ENCODE measurements at places on chromosomes 3 and 15.

DNA sequence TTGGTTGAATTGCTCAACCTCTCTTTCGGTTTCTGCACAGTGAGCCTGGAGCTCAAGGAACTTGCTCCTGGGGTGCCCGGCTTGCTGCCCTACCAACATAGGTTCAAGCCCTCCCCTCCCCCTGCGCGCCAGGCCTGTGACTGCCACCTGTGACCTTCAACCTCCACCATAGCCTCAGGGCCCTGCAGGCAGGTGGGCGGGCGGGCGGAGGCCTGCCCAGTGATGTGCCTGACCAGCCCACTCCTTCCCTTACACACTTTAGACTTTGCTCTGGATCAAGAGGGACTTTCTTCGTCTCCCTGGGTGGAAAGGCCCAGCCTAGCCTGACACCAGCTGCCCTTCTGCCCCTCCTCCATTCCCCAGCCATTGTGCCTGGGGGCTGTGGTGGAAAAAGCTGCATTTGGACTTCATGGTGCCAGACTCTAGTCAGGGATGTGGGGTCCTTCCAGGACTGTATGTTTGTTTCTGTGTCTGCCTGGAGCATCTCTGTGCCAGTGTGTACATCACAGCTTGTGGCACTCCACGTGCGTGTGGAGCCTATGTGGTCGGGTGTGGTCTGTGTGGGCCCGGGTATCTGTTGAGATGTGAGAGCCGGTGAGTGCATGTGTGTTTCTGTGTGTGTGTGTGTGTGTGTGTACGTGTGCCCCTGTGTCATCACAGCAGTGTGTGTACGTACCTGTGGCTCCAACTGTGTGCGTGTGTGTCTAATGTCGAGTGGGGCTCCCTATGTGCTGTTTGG lies 9.5 kb downstream of the PRKCD start:
- no peak for DNase-seq

- DNase-seq = no peak
These were observed 550.6 kb upstream of the NECTIN3 start for GRCh38 chr3:110521019-110521418.

DNA sequence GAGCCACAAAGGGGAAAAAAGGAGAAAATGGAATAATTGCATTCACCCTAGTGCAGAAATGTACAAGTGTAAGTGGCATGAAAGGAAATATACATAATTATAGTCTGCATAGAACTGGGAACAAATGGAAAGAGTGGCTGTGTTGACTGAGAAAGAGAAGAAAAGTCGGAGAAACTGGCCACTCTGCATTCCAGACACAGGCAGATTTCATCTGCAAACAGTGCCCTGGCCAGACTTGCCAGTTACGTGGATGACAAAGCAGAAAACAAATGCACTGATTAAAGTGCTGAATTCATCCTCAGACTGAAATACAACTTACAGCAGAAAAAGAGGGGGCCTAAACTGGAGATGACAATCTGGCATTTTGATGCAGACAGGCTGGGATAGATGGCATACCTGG lies 129.8 kb downstream of the FGF12 start:
- DNase-seq = no peak

GRCh38 chr15:92818651-92819277 lies 81.4 kb upstream of the CHD2 start:
- DNase-seq = no peak

- no peak for DNase-seq
These were observed 358.4 kb upstream of the LMCD1 start for GRCh38 chr3:8143186-8143585.

GRCh38 chr3:23894254-23895061 lies 22.3 kb downstream of the NKIRAS1 start:
- no peak for DNase-seq

- no peak for DNase-seq
These were observed 164.7 kb downstream of the PGPEP1L start for GRCh38 chr15:98842973-98843285.

- DNase-seq = no peak
These were observed 23.2 kb downstream of the SELENOT start for GRCh38 chr3:150626148-150626930.

DNA sequence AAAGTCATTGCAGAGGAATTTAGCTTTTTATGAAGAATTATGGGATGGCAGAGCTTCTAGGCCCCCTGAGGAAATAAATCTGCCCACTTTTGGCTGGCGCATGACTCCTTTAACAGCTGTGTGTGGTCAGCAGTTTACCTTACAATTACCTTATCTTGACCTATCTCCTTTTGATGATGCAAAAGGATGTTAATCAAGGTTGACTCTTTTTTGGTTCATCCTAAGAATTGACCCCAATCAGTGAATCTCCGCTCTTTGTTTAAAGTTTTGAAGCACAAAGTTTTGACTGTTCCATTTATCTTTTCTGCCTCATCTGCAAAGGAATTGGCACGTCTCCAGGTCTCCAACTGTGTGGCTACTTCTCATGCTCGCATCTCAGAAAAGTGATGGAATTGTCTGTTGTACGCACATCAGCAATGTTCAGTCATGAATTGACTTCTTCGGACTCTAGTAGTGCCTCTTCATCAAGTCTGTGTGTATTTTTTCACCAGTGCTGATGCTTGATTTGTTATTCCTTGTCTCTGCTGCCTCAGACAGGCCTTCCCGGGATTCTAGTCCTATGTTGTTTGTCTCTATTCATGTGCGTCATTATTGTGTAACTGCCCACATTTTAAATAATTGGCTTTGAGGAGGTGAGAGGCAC lies 196.2 kb upstream of the CFAP20DC start:
- no peak for DNase-seq

GRCh38 chr3:46859001-46859710 lies 4.1 kb downstream of the MYL3 start:
- DNase-seq = no peak

GRCh38 chr3:71810056-71810455 lies 25.1 kb upstream of the PROK2 start:
- DNase-seq = no peak

- DNase-seq = no peak
These were observed 27.5 kb downstream of the AVEN start for GRCh38 chr15:34011481-34011880.

GRCh38 chr15:73746261-73746660 lies 6.9 kb downstream of the INSYN1 start:
- DNase-seq = no peak

DNA sequence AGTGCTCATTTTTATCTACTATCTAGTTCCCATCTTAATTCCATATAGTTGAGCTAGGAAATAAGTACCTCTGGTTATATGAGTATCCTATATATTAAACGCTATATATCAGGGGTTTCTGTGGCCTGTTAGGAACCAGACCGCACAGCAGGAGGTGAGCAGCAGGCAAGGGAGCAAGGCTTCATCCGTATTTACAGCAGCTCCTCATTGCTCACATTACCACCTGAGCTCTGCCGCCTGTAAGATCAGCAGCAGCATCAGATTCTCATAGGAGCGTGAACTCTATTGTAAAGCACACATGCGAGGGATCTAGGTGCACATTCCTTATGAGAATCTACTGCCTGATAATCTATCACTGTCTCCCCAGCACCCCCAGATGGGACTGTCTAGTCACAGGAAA lies 23.0 kb downstream of the GSK3B start:
- DNase-seq = no peak

GRCh38 chr15:71256934-71257664 lies 141.8 kb downstream of the THSD4 start:
- DNase-seq = no peak

- DNase-seq = no peak
These were observed 1.1 kb downstream of the EAF1 start for GRCh38 chr3:15428539-15428938.

GRCh38 chr3:29281344-29282241 lies 722 bp downstream of the RBMS3 start:
- DNase-seq = no peak

DNA sequence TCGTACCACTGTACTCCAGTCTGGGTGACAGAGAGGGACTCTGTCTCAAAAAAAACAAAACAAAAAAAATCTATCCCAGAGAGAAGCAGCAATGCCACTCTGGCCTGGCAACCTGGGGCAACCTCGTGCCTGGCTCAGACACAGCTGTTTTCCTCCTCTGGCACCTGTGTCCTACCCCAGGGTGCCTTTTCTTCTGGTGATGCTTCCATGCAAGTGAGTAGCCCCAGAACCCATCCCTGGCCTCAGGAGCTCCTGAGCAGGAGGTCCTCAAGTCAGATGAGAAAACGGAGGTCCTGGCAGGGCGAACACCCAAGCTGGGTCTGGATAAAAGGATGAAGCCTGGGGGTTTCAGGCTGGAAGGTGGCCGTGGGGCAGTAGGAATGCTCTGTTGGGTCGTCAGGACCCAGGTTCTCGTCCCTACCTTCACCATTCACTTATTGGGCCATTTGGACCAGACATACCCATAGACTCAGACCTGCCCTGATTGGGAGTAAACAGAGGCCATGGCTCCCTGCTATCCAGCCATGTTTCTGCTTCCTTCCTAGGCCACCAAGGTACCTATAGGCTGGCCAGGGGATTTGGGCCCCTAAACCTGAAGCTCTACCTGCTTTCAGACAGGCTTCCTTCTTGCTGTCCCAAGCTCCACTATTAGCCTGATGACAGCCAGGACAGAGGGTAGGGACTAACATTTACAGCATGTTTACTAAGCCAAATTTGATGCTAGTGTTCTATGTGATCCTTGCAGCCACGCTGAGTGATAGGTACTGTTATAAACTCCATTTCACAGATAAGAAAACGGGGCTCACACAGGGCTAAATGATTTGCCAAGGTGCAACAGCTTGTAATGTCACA lies 102.2 kb downstream of the DAPK2 start:
- no peak for DNase-seq

- DNase-seq = no peak
These were observed 8.0 kb upstream of the KBTBD8 start for GRCh38 chr3:66989860-66990696.

- no peak for DNase-seq
These were observed 4.0 kb downstream of the NEDD4 start for GRCh38 chr15:55989383-55989782.

GRCh38 chr3:13157986-13158385 lies 84.8 kb upstream of the IQSEC1 start:
- DNase-seq = no peak

DNA sequence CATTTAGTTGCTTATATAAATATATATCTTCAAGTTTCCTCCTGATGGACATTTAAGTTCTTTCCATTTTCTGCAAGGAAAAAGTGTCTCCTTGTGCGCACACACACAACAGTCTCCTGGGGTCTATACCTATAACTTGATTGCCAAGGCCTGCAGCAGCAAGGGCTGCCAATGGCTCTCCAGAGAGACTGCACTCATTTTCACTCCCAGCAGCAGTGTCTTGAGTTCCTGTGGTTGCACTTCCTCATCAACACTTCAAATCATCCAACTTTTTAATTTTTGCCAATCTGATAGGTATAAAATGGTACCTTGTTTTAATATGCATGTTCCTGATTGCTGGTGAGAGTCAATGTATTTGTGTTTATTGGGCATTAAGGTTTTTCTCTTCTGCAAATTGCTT lies 23.1 kb downstream of the TNFAIP8L3 start:
- DNase-seq = no peak

GRCh38 chr3:149454746-149455145 lies 19.8 kb upstream of the TM4SF4 start:
- DNase-seq = no peak

GRCh38 chr3:190208196-190208595 lies 87.5 kb upstream of the P3H2 start:
- DNase-seq = no peak

- DNase-seq = no peak
These were observed 27.0 kb upstream of the CSPG5 start for GRCh38 chr3:47605652-47606051.

DNA sequence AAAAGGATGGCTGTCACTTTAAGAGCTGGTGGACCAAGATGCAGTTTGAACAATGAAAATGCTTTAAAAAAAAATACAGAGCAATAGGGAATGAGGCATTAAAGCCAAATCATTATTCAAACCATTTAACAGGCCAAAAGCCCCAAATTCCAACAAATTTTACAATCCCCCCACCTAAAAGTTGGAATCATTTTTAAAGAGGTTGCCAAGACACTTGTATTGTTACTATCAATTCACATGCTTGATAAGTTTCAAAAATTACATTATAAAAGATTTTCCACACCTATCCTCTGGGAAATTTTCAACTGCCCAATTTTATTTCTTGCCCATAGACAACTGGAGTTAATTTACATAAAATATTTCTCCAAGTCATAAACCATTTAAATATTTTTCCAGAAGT lies 192.3 kb upstream of the ARHGEF26 start:
- DNase-seq = no peak

GRCh38 chr15:100022806-100023205 lies 289.6 kb upstream of the LYSMD4 start:
- DNase-seq = no peak

DNA sequence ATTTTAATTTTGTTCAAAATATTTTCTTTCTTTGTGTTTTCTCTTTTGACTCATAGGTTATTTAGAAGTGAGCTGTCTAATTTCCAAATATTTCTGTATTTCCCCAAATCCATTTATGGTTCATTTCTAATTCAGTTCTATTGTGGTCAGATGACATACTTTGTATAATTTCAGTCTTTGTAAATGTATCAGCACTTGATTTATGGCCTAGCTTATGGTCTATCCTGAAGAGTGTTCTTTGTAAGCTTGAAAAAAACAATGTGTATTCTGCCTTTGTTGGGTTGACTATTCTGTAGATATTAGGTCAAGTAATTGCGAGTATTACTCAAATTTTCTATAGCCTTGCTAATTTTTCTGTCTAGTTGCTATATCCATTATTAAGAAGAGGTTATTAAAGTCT lies 311.2 kb downstream of the OCA2 start:
- DNase-seq = no peak

GRCh38 chr15:85064710-85065109 lies 83.1 kb downstream of the PDE8A start:
- no peak for DNase-seq

GRCh38 chr15:39092761-39093160 lies 488.1 kb upstream of the THBS1 start:
- no peak for DNase-seq

- no peak for DNase-seq
These were observed 4.6 kb upstream of the SAMMSON start for GRCh38 chr3:69994919-69995318.

GRCh38 chr3:195106418-195106906 lies 164.5 kb downstream of the XXYLT1 start:
- DNase-seq = peak; percentile 64

Data from D721Med (cell line).